ENCODE measurements at places on chromosomes 3 and 15. TPM values are rescaled to one million over a fixed set of nuclear protein-coding genes. Genes with fewer than 3 reads are reported as not detected.

Gene REC114
- not detected for polyA plus RNA-seq

- peak; percentile 95 for DNase-seq
These were observed at the start of gene RARB for GRCh38 chr3:25427942-25428788. RARB (plus strand) TSS chr3:25428263; CDS start chr3:25428732, 469 bp downstream.

- no peak for DNase-seq
These were observed 126.8 kb downstream of the MITF start for GRCh38 chr3:69865925-69866679.

GRCh38 chr3:181755959-181756358 is 44.2 kb downstream of the SOX2 start:
- DNase-seq, result no peak

GRCh38 chr3:154522036-154522602 is 92.1 kb upstream of the GPR149 start:
- DNase-seq, result no peak

Gene TMEM42
- polyA plus RNA-seq, result 28.5 TPM

DNA sequence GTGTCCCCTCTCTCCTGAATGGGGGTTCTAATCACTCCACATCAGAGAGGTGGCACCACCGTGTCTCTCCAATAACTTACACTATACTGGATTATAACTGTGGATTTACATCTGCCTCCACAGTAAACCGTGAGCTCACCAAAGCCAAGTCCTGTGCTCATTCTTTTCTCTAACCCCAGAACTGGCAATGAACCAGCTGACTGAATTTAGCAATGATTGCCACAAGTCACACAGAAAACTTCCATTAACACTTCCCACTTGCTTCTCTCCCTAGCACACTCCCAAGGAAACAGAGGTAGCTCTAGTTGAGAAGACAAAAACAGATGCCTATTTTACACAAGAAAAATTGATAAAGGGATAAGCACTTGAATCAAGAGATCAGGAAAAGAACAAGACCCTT is 361.3 kb downstream of the ULK4 start:
- DNase-seq, result no peak

DNA sequence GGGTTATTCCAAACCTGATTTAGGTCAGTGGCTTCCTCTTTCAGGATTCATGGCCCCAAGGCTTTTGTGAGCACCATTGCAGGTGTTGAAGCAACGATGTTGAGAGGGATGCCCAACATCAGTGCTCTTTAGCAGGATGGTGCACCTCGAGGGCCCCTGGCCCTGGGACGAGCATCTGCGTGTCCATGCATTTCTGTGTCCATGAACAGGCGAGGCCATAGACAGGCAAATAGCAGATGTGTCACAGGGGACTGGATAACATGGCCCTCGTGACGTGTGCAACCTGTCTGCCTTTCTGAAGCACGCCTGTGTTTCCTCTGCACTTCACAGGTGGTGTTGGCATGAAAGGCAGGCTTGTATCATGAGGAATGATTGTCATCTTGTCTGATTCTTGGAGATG is 132.3 kb downstream of the SNRPN start:
- no peak for DNase-seq

- no peak for DNase-seq
These were observed 528.8 kb upstream of the NAALADL2 start for GRCh38 chr3:174330303-174330702.

Gene ROPN1
- polyA plus RNA-seq, result not detected

Gene CYP8B1
- polyA plus RNA-seq, result 0.92 TPM

DNA sequence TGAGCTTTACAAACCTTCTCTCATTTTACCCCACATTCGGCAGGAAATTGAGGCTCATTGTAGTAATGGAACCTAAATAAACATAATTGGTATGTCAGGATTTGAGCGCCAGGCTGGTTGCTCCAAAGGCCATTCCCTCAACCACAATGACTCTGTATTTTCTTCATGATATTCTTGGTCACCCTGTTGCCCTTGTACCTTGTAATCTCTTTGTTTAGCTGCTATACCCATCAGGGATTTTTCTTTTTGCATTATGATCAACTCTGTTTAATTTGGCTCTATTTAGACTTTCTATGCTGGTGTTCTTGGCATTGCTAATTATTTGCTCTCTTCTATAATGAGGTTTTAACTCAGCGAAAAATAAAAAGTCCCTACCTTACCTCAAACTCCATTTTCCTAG is 29.8 kb downstream of the DUOX2 start:
- DNase-seq, result no peak

- no peak for DNase-seq
These were observed 31.6 kb downstream of the COL8A1 start for GRCh38 chr3:99669879-99670555.

Gene MYRIP
- 1.6 TPM for polyA plus RNA-seq

Gene GREM1
- polyA plus RNA-seq, result 0.21 TPM

- DNase-seq, result no peak
These were observed 896.9 kb downstream of the IGSF11 start for GRCh38 chr3:118137778-118138177.

GRCh38 chr3:64311424-64312061 is 86.3 kb upstream of the PRICKLE2 start:
- no peak for DNase-seq

- no peak for DNase-seq
These were observed 16.0 kb downstream of the OCA2 start for GRCh38 chr15:28082891-28083684.

DNA sequence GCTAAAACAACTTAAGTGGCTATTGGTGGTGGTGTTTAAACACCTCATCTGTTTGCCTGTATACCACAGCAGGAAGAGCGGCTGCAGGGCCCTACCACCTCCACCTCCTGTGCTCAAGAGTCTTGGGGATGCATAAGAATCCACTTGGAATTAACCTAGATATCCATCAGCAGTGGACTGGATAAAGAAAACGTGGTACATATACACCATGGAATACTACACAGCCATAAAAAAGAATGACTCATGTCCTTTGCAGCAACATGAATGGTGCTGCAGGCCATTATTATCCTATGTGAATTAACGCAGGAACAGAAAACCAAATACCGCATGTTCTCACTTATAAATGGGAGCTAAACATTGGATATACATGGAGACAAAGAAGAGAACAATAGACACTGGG is 76.8 kb downstream of the SETMAR start:
- DNase-seq, result no peak

DNA sequence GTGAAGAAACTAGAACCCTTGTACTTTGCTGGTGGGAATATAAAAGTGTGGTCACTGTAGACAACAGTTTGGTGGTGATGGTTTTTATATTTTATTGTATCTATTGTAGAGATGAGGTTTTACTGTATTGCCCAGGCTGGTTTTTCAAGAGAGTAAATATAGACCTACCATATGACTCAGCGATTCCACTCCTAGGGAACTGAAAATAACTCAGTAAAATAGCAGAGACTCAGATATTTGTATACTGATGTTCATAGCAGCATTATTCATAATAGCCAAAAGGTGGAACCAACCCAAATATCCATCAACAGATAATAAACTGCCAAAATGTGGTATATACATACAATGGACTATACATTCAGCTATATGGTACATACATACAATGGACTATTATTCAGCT is 68.8 kb upstream of the IL12A start:
- no peak for DNase-seq

DNA sequence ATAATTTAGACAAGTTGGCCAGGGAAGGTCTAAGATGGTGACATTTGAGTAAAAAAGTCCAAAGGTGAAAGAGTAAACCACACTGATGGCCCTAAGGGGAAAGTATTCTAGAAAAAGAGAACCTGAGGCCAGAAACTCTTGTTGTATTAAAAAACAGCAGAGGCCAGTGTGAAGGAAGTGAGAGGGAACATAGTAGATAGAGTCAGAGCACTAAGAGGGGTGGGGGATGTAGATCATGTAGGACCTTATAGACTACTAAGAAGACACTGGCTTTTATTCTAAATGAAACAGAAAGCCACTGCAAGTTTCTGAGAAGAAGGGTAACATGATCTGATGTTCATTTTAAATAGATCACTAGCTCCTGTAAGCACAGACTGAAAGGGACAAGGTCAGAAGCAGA is 14.5 kb downstream of the POLQ start:
- DNase-seq, result no peak

GRCh38 chr3:141686466-141687291 is 51.4 kb upstream of the RNF7 start:
- DNase-seq, result no peak

GRCh38 chr3:182172534-182172933 is 460.8 kb downstream of the SOX2 start:
- no peak for DNase-seq

- DNase-seq, result no peak
These were observed 324.6 kb downstream of the EPHA6 start for GRCh38 chr3:97138914-97139541.

- no peak for DNase-seq
These were observed 43.9 kb upstream of the PLXND1 start for GRCh38 chr3:129650256-129650872.
